Stimulated activated CD8-positive, alpha-beta memory T cell treated with anti-CD3 and anti-CD28 coated beads, Interleukin-4, amount 100 ng/mL, for 4 hours (primary cell): ENCODE measurements at places on chromosomes 1 and 21.

GRCh38 chr1:154384650-154385489, 20.3 kb upstream of the IL6R start:
- no peak for DNase-seq

- DNase-seq, result no peak
Observed at GRCh38 chr1:26057189-26057588, 10.2 kb downstream of the TRIM63 start.

- DNase-seq, result no peak
Observed at GRCh38 chr1:194533641-194534040, 1347.2 kb upstream of the B3GALT2 start.

DNA sequence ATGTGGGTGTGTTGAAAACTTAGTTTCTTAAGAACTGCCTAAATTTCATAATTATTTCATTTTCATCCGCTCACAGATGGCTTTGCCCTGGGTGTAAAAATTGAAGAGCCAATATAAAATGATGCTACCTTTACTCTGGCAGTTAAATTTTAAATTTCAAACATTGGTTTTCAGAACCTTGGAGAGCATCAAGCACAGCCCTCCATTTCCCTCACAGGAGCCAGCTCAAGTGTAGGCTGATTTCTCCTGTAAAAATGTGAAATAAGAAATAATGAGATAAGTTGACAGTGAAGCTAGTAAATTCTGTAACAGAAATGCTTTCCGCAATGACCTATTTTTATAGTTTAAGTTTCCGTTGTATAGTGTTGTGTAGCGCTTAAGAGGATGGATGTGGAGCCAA, 53.9 kb upstream of the AKT3 start:
- no peak for DNase-seq

DNA sequence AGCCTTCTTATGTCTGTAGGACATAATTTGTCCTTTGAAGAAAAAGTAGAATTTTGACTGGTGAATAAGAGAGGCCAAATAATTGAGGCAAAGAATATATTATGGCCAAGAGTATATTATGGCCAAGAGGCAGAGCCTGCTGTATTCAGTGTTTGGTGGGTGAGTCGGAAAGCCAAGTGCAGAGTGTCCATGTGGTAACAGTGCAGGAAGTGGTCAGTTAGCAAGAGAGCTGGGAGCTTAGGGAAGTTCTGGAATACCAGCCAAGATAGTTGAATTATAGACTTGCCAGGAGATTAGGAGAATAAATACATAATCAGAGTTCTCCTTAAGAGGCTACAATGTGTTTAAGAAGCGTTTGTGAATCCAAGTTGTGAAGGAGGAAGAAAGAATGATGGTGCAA, 131.5 kb upstream of the LMO4 start:
- no peak for DNase-seq

DNA sequence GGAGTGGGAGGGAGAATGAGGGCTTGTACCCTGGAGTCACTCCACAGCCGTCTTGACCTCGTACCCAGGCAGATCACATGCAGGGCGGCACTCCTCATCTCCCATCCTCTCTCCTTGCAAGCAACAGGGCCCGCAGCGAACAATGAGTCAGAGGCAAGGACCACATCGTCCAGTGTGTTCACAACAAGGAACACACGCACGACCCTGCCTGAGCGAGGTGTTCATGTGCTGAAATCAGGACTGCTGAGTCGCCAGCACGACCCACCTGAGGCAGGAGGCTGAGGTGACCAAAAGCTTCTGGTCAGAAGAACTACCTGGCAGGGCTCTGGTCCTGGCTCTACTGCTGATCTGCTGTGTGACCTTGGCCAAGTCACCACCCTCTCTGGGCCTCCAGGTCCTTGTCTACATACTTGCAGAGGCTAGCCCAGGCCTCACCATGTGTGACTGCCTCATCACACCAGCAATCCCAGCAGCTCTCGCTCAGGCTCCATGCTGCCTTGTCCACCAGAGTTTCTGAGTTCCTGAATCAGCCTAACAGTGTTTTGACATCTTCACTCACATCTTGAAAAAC, 78.0 kb downstream of the SSBP3 start:
- no peak for DNase-seq

DNA sequence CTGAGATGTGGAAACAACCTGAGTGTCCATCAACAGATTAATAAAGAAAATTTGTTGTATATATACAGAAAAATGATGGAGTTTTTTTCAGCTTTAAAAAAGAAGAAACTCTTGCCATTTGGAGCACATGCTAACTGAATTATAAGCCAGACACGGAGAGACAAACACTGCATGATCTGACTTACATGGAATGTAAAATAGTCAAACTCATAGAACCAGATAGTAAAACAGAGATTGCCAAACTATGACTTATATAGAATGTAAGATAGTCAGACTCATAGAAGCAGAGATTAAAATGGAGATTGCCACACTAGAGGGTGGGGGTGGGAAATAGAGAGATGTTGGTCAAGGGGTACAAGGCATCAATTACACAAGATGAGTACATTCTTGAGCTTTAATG, 1786.6 kb downstream of the PLA2G4A start:
- no peak for DNase-seq

DNA sequence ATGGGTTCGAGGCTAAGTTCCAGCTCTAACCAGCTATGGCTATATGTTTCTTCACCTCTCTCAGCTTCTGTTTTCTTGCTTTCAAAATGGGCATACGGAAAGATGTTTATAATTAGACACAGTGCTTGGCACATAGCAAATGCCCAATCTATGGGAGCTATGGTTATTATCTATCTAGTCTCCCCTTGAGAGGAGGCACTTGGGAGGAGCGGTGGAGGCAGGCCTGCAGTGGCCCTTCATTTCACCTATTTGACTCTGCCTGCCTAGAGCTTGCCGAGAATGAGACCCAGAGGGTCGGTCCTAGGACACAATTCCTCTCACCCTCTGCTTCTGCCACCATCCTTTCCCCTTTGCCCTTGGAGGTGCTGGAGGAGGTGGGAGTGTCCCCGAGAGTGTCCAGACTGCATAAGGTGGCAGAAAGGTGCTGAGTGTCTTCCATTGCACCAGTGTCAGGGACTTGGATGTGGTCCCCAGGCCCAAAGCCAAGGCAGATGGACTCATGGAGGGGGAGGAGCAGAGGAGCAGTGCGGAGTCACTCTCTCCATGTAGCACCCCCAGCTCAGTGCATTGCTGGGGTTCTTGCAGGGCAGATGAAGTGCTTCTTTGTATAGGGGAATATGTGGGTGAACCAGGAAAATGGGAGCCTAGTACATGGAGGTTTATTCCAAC, 9.0 kb downstream of the LGR6 start:
- no peak for DNase-seq

DNA sequence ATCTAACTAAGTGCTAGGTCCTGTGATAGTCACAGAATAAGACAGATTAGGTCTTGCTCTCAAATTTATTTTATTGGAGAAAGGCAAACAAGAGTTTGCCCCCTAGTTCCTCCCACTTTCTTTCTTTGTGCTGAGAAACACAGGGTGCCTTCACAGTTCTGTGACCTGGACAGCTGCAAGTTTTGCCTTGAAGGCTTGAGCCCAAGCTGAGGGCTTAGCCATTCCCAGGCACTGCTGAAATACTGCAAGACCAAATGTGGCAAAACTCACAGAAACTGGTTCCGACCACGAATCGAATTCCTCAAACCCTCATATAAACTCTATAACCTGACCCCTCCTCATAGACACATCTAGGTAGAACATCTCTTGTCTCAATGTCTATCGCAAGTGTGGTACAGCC, 227.9 kb downstream of the RERE start:
- no peak for DNase-seq

GRCh38 chr1:175840787-175841186, 97.4 kb upstream of the TNR start:
- no peak for DNase-seq

GRCh38 chr1:71167505-71167904, 86.7 kb upstream of the ZRANB2 start:
- no peak for DNase-seq

DNA sequence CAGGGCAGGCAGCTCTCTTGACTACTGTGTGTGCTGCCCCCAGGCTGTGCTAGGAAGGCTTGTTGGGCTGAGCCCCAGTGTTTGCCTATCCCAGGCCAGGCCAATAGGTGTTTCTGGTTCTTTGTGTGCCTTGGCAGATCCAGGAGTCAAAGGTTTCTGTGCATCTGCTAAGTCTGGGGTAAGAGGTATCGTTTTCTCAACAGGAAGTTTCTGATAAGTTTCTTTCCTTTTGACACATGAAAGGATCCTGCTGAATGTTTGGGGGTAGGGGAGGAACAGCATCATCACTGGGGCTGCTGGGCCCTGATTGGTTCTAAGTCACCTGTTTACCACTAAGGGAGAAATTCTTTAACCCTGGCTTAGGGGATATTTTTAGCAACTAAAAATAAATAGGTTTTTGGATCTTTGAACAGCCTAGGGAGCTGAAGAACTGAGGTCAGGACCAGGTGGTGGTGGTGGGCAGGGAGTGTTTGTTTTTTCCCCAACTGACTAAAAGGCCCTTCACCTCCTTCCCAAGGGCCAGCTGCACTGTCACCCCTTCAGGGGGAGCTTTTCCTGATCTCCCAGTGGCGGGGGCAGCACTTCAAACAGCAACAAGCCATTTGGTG, 85.1 kb downstream of the KCNN3 start:
- DNase-seq, result no peak

- DNase-seq, result no peak
Observed at GRCh38 chr1:41222496-41222895, 19.6 kb downstream of the SCMH1 start.

DNA sequence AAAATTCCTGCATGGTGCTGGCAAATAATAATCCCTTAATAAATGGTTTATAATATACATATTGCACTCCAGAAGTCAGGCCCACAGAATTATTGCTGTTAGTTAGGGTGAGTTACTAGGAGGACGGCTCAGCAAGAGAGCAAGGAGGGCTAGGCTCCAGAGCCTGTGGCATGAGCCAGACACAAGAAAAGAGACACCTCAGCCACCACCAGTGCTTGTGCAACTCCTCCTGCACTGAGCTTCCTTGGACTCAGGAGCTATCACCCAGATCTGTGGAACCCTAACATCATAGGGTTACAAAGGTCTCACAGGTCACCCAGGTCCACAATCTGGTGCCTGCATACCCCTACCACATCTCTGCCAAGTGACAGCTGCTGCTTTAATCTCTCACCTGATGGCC, 12.8 kb upstream of the LRRC8D start:
- no peak for DNase-seq

DNA sequence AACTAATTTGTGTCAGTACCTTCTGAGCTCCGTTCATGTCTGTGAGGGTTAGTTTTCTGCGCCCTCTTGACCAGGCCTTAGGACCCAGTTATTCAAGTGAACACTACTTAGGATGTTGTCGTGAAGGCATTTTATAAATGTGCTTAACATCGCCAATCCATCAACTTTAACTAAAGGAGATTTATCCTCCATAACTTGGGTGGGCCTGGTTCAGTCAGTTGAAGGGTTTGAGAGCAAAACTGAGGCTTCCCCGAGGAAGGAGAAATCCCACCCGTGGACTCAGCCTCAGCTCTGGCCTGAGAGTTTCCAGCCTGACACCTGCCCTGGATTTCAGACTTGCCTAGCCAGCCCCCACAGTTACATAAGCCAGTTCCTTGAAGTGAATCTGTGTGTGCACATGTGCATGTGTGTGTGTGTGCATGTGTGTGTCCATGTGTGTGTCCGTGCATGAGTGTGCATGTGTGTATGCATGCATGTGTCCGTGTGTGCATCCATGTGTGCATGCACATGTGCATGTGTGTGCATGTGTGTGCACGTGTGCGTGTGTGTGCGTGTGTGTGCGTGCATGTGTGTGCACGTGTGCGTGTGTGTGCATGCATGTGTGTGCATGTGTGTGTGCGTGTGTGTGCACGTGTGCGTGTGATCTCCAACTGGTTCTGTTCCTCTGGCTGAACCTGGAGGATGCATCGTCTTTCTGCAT, 62.1 kb upstream of the PDE9A start:
- no peak for DNase-seq

- DNase-seq, result no peak
Observed at GRCh38 chr1:26724118-26724517, 28.3 kb downstream of the ARID1A start.

- DNase-seq, result no peak
Observed at GRCh38 chr1:155324717-155325602, 4.3 kb downstream of the RUSC1 start.
